ENCODE measurements at places on chromosomes 12 and 14.

- no peak for DNase-seq
Observed at GRCh38 chr14:77144412-77145115, 3.0 kb upstream of the ZDHHC22 start.

GRCh38 chr14:55298500-55298822 is 27.2 kb downstream of the FBXO34 start:
- DNase-seq, result no peak

- DNase-seq, result no peak
Observed at GRCh38 chr12:19893514-19893913, 454.2 kb downstream of the AEBP2 start.

DNA sequence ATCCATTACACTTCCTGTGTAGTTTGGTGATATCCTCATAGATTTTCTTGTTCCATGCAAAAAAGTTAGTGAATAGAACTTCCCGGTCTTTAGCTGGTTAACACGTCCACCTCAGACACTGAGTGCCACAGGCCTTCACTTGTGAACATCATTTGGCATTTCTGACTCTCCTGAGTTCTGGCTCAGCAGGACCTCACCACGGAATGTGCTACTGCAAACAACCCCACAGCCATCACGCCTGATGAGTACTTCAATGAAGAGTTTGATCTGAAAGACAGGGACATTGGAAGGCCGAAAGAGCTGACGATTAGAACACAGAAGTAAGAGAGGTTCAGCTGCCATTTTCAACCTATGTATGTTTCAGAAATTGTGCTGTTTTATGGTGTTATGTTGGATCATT is 20.0 kb downstream of the C12orf76 start:
- DNase-seq, result no peak

DNA sequence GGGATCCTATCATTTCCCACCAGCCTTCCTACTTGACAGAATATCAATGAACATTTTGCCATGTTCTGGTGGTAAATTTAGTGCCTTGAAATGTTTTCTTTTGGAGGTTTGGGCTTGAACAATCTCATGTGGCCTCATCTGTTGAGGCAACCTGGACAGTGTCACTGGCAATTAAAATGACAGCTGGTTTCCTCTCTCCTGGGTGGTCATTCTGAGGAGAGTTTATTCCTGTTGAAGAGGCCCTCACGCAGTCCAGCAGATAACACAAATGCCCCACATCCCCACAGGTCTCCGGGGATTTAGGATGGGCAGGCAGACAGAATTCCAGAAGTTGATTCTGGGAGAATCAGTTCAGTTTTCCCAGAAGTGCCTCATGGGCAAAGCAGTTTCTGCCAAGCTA is 41.9 kb downstream of the MMAB start:
- no peak for DNase-seq

DNA sequence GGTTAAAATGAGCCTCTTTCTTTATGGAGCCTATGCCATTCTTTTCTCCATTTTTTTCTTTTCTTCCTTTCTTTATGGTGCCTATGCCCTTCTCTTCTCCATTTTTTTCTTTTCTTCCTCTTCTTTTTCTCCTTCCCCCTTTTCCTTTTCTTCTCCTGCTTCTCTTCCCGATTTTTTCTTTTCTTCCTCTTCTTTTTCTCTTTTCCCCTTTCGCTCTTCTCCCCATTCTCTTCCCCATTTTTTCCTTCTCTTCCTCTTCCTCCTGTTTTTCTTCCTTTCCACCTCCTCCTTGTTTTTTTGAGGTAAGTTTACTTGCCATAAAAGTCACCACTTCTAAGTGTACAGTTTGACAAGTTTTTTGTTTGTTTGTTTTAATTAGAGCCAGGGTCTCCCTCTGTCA is 50.1 kb downstream of the KIAA0586 start:
- no peak for DNase-seq

GRCh38 chr12:52144512-52145227 is 47.1 kb downstream of the KRT80 start:
- no peak for DNase-seq

- peak; percentile 43 for DNase-seq
Observed at GRCh38 chr12:85814071-85814470, 22.1 kb downstream of the RASSF9 start.

- no peak for DNase-seq
Observed at GRCh38 chr14:105398726-105399465, 558 bp downstream of the TEX22 start.

DNA sequence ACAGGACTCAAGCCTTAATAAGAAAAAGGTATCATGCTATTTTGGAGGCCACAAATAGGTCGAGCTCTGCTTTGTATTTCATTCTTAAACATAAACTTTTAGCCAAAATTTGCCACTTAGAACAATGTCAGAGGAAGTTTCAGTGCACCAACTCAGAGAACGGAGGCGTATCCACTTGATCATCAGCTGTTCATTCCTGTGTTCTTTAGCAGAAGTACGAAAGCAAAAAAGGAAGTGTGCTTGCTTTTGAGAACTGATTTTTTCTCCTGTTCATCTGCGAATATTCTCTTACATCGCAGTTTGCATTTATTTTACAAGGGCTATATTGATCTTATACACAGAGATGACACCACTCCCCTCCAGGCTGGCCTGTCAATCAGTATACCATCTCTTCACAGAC is 188.6 kb upstream of the SOX5 start:
- no peak for DNase-seq

GRCh38 chr14:36700651-36701050 is 39.0 kb downstream of the PAX9 start:
- peak; percentile 17 for DNase-seq

DNA sequence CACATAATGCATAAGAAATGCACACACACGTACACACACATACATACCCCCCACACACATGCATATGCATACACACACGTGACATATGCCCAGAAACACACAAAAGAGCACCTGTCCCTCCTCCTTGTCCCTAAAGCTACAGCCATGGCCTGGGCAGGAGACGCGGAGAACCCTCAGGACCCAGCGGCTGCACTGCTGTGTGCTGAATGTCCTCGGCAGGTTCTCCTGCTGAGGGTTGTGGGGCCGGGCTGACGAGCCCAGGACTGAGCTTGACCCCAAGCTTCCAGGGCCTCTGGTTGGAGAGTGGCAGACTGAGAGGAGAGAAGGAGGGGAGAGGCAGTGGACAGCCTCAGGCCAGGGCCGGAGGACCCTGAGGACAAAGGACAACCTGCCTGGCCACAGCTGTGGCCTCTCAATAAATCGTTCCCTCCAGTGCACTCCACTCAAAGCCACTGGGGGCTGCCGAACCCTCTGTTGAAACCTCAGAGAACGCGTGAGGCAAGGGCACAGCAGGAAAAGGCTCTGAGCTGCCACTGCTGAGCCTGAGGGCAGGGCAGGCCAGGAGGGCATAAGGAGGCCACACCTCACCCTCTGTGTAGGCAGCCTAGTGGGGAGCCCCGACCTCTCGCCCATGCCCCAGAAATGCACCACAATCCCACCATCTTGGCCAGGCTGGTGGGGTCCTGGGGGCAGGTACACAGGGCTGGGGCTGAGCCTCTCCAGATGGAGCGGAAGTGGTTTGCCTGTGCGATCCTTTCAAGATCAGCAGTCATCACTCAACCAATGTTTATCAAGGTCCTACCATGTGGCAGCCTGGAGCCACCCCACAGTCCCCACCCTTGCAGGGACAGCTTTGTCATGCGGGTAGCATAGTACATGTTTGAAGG is 3.1 kb downstream of the CACNA2D4 start:
- no peak for DNase-seq

DNA sequence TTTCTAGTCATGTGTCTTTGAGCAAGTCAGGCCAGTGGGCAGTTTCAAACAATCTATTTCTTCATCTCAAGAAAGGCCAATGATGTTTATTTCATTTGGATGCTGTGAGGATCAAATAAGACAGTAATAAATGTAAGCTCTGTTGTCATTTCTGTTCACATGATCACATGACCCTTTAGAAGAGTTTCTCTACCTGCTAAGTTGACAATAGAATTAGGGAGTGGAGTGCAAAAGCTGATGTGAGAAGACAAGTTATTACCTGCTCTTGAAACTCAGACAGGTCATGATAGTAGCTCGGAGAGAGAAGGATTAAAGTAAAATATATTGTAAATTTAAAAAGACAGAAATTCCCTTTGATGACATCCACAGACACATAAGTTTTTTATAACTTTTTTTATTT is 37.3 kb upstream of the DCN start:
- no peak for DNase-seq

DNA sequence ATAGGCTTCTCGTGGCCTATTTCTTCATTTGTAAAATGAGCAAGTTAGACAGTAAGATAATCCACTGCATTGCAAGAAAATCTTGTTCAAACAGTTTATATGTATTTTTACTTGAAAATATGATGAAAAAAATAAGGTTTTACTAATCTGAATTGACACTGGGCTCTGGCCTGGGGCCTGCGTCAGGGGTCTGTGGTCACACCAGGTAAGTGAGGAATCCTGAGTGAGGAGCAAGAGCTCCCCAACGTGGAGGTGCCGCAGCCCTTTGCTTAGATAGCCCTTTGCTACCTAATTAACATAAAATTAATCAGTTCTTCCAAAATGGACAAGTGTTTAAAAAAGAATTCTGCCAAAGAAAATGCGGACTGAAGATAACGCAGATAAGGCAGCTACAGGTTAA is 39.1 kb upstream of the STAB2 start:
- DNase-seq, result peak; percentile 76

DNA sequence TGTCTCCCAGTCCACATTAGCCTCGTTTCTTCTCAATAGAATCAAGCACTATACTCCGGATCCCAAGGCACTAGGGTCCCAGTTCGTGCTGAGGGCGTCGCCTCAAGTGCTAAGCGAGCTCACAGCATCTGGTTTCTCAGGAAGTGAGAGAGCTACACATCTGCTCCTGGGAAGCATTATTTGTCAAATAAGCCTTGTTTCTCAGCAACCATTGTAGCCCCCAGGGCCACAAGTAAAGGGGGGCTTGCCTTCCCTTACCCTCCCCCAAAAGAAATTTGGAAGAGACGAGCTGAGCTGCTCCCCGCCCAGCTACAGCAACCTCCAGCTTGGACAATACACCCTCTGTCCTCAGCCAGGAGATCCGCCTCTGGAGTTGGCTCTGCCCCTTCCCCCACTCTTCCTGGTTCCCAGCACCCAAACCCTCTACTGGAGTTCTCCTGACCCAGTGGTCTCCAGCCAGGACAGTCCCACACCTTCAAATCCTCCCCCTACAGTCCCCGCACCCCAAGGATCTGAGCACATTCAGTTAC is 5.7 kb upstream of the TNS2 start:
- DNase-seq, result no peak

DNA sequence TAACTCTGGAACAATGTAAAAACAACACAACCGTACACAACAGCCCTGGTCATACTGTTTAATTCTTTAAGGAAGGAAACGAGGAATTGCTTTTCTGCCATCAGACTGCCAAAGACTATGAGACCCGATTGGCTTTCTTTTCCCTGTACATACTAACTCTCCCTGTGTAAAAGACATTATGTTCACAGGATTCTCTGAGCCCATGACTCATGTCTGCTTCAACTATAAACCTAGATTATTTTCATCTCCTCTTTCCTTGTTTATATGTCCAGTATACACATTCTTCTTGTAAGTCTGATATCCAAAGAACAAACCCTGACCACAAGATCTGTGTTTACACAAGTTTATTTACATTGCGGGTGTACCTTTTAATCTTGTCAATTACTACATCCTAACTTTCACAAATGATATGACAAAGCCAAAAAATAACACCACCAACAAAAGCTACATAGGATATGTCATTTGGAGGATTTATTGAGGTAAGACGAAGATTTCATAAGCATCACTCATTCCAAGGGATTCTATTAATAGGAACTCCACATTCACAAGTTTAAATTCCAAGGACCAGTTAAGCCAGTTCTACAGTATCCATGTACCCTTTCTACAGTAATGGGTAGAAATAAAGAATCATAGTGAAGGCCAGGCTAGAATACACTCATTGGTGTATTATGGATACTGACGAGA is 67.3 kb downstream of the STXBP6 start:
- peak; percentile 34 for DNase-seq

GRCh38 chr14:58278177-58278576 is 20.2 kb upstream of the ARID4A start:
- DNase-seq, result no peak

DNA sequence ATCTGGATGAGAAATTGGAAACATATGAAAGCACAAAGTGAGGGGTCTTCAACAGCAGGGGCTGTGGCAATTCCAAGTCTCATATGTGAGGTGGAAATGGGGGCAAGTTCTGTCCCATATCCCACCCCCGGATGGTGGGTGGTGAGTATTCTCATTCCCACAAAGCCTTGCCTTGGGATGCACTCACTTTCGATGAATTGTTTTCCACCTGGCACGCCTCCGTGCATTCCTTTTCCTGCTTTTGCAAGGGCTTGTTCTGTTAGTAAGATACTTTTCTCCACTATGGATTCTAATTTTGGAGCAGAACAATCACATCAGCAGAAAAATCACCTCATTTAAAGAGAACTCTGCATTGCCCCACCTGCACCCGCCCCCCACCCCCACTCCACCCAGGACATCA is 3.1 kb downstream of the LACRT start:
- DNase-seq, result no peak

- no peak for DNase-seq
Observed at GRCh38 chr12:118297284-118297683, 75.4 kb downstream of the TAOK3 start.

- no peak for DNase-seq
Observed at GRCh38 chr12:117538032-117538690, 176.7 kb upstream of the NOS1 start.

Measured in DMS153 (cell line).